ENCODE measurements at places on chromosomes 2 and 18. TPM values are rescaled to one million over a fixed set of nuclear protein-coding genes. Genes with fewer than 3 reads are reported as not detected.

GRCh38 chr2:128449226-128450061, 130.8 kb upstream of the HS6ST1 start:
- DNase-seq: no peak

DNA sequence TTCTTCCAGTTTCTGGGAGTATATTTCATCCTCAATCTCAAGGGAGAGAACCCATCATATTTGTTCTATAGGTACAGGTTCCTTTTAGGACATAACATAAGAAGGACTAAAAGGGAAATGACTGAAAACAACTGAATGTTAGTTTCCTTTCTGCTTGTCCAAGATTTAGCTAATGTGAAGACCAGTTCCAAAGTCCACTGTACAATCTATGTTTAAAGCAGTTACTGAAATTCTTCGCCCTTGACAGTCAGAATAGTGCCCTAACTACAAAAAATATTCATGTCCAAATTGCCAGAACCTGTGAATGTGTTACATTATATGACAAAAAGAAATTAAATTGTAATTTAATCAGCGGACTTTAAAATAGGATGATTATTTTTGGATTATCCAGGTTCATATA, 466.3 kb upstream of the SETBP1 start:
- DNase-seq: no peak

GRCh38 chr18:58378411-58379379, 250.2 kb downstream of the ALPK2 start:
- no peak for DNase-seq

PROC gene
- 4.1 TPM for total RNA-seq

GRCh38 chr18:35127201-35127600, 86.0 kb downstream of the MAPRE2 start:
- no peak for DNase-seq

MYOM1 gene
- total RNA-seq: 0.41 TPM

DNA sequence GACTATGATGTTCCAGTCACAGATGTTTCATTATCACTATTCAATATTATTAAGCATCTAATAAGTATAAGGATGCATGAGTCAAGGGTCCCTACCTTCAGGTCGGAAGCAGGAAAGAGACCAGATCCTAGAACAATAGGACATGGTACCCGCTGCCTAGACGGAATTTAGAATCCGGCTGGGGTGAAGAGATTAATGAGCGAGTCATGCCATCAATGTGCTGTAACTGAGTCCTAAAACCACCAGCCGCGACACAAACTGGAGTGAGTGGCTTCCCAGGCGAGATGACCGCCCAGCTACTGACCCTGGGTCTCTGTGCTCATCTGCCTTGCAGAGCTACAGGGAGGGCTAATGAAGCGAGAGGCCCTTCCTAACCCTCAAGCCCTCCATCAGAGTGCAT, 73.6 kb downstream of the DNMT3A start:
- DNase-seq: no peak

DNA sequence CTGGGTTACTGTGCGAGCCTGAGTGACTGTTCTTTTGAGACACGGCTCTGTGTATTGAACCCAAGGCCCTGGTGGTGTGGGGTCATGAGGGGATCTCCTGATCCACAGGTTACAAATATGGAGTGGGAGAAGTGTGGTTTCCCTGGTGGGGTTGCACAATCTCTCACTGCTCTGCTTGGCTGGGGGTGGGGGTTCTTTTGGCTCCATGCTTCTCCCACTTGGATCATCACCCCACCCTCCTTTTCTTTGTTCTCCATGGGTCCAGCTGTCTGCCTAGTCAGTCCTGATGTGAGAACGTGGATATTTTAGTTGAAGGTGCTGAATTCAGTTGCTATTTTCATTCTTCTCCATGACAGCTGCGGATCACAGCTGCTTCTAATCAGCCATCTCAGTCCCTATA, 37.8 kb downstream of the AGPS start:
- DNase-seq: no peak

DNA sequence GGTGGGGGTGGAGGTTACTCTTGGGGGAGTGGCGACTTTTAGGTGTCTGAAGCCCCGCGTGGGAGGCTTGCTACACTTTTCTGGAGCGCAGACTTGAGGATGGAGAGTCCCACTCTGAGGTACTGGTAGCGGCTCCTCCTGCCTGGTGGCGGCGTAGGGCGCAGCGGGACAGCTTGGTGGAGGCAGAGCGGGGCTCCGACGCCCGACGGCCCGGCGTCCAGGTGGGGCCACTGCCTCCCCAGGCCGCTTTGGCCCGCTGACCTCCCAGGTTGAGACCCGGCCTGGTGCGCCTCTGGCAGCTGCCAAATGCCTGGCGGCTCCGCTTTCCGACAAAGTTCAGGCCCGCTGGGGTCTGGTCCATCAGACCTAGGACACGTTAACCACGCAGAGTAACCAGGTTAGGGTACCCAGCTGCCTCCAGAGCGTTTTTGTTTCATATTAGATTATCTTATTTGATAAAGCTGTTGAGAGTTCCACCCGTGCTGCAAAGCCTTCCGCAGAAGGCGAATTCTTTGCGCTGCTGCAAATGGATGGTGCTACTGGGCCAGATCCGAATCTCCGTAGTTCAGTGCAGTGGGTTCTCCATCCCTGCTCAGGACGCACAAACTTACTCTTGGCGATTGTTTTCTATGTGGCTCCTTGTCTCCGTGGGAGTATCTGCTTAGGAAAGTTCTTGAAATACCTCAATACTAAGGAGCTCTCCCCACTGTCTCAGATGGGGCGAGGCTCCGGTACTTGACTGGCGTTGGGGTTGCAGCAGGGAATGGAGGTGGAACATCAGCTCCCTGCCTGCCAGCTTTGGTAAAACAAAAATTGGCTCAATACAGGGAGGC, 405.9 kb downstream of the XIRP2 start:
- DNase-seq: peak; percentile 2

- no peak for DNase-seq
These were observed 270.5 kb upstream of the KCNJ3 start for GRCh38 chr2:154428022-154428421.

CACNB4 gene
- 1.00 TPM for total RNA-seq

FRZB gene
- total RNA-seq: 0.16 TPM

DNA sequence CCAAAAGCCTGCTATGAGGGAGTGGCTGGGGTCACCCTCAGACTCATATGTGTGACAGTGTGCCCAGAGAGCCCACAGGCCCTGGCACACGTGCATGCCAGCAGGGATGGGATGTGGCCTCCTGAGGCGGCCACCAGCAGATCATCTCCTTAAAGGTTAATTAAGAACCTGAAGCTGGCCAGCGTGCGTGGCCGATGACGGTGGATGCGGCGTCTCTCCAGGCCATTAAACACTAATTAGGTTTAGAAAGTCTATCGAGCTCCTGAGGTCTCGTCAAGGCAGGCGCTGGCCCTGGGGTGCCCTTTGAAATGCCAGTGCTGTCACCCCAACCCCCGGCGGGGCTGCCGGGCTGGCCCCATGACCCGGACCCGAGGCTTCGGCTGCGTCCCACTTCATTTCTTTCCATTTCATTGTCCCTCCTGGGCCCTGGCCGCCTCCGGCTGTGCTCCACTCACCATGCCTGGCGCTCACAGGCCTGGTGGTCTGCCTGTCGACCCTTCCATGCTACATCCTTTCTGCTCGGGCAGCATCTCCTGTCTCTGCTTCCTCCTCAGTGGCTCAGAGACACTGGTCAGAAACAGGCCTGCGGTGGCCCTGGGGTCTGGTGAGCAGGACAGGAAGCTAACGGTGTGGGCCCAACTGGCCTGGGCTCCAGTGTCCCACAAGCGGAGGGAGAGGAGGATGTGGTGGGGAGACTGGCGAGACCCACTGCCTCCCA, 228.9 kb downstream of the CELF4 start:
- no peak for DNase-seq

DIPK1C gene
- total RNA-seq: not detected

GAREM1 gene
- 0.51 TPM for total RNA-seq

DNA sequence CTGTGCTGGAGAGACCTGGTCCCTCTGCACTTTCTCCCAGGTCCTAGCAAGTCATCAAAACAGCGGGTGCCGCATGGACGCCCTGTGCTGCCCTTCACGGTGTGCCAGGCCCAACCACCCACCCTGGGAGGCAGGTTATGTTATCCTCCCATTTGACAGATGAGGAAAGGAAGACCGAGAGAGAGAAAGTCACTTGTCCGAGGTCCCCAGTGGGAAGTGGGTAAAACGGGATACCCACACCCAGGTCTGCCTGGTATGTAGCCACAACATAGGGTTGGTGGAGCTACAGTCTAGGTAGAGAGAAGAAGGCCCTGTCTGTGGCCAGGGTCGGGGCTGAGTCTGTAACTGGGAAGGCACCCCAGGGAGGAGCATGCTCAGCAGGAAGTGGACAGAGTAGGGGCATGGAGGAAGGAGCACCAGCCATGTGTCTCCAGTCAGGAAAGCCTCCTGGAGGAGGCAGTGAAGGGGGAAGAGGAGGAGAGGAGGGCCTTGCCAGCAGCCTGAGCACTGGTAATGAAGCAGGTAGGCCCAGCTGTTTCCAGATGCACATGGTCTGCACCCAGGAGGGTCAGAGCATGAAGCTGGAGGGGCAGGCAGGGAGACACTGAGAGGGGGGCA, 98.4 kb downstream of the ZFP36L2 start:
- DNase-seq: no peak

GRCh38 chr2:204483608-204484081, 61.6 kb upstream of the PARD3B start:
- DNase-seq: no peak

DNA sequence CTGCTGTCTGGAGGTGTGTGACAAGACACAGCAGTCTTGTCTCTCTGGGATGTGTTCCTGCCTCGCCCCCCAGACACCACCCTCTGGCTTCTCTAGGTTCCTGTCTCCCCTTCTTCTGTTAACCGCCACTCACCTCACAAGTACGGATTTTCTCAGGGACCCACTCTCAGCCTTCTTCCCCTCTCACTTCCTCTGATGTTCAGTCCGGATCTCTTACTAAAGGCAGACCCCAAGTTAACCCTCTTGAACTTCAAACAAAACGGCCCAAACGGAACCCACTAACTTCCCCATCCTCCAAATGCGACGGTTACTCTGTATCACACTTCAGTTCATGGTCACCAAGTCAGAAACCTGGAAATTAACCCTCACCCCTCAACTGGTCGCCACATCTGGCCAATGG, 32.0 kb downstream of the B4GALT6 start:
- DNase-seq: no peak

GRCh38 chr2:14927021-14927564, 294.6 kb downstream of the LRATD1 start:
- no peak for DNase-seq

DNA sequence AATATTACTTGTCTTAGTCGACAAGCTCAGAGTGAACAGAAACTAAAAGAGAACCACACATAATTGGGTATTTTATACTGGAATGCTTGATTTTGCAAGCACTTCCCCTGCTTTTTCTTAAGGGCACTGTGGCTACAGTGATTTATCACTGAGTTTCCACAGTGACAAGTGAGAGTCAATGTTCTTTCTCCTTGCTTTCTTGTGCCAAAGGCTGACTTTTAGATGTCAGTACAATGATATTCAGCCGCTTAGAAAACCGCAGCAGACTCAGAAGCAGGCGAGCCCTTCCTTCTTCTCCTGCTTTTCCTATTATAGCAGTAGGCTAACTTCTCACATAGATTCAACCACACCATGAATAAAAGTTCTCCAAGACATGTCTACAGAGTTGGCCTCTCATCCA, 1603.6 kb upstream of the NXPH2 start:
- DNase-seq: no peak

INHA gene
- total RNA-seq: 1.5 TPM

GRCh38 chr2:54709336-54709809, 14.1 kb upstream of the EML6 start:
- no peak for DNase-seq

DNA sequence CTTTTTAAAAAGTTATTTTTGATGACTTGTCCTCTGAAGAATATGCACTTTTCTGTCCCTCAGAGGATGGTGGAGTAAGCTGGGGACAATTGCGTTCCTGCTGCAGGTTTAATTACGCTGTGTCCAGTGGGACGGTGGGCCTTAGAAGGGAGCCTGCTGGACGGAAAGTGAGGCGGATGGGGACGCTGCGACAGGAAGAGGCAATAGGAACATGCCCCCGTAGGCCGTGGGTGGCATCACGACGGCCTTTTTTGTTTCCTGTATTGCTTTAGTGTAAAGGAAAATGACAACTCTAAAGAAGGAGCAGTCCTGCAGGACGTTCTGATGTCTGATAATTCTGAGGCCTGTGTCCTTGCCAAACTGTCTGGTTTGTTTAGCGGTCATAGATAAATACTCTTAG, 121.6 kb downstream of the NFATC1 start:
- no peak for DNase-seq

GRCh38 chr2:26942543-26943295, 27.7 kb upstream of the MAPRE3 start:
- peak; percentile 68 for DNase-seq

DNA sequence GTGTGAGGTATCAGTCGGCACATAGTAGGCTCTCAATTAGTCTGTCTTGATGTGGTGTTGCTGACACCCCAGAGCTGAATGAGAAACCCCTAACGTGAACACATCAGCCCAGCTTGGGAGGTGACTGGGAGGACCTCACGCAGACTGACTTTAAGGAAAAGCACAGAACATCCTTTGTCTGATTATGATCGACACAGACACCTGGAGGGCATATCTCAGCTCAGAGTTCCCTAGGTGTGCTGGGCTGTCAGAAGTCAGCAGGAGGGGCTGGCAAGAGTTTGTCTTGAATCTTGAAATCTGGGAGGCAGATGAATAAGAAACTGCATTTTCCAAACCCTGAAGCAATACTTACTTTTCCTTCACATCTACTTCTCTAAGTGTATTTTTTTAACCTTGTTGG, 16.8 kb upstream of the MYCN start:
- DNase-seq: no peak

DNA sequence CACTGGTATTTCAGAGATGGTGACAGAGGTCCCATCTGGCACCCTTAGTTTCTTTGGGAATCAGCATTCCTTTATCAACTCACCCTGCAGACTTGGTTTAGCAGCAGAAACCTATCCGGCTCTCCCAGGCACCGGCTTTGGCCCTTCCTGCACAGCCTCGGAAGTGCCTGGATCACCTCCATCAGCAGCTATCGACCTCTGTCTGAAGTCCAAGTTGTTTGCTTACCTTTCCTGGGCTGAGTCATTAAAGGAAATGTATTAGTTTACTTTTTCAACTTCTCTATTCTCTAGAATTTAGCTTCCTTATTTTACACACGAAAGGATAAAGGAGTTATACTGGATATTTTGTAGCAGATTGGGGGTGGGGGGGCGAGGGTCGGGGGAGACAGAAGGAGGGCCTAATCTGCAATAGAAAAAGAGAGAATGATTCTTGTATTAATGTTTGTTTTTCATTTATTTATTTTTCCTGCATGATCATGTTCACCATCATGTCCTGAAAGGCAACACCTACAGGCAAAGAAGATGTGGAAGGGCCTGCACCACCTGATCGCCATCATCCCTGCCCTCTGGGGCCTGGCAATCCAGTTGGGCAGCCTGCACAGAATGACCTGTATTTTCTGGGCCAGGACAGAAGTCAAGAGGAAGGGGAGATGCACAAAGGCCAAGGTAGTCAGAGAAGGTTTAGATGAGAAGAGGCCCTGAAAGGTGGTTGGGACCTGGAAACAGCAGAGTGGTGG, 22.1 kb upstream of the MAT2A start:
- DNase-seq: no peak

- DNase-seq: peak; percentile 52
These were observed 1.6 kb downstream of the DSC2 start for GRCh38 chr18:31100436-31101182.

HOXD13 gene
- not detected for total RNA-seq

HJURP gene
- 35.0 TPM for total RNA-seq

PTH2R gene
- total RNA-seq: 0.32 TPM

PRKAG3 gene
- not detected for total RNA-seq

GRCh38 chr2:2848198-2848597, 517.1 kb upstream of the MYT1L start:
- DNase-seq: no peak

- no peak for DNase-seq
These were observed 226.0 kb upstream of the PXDN start for GRCh38 chr2:1970341-1970740.

All from Caco-2 (cell line).